IPS-NIHi11 (cell line): ENCODE measurements at places on chromosomes 16 and 17.

GRCh38 chr16:81436386-81436785 lies 8.2 kb upstream of the CMIP start:
- DNase-seq: no peak

DNA sequence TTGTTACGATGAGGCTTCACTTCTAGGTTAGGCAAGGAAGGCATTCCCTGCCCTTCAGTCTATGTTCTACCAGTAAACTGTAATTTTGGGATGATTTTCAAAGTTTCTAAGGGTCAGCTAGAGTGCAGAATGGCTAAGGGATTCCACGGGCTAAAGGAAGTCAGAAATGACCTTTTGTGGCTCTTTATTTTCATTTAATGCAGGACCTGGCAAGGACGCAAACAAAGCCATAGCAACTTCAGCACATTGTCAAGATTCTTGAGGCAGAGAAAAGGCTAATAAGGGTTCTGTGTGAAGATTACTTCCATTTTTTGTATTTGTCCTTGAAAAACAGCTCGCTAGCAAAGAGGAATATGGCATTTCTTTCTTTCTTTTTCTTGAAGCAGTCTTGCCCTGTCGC lies 76.6 kb downstream of the STX8 start:
- no peak for DNase-seq

GRCh38 chr16:67104061-67104460 lies 5.7 kb upstream of the PHAF1 start:
- DNase-seq: peak; percentile 54

DNA sequence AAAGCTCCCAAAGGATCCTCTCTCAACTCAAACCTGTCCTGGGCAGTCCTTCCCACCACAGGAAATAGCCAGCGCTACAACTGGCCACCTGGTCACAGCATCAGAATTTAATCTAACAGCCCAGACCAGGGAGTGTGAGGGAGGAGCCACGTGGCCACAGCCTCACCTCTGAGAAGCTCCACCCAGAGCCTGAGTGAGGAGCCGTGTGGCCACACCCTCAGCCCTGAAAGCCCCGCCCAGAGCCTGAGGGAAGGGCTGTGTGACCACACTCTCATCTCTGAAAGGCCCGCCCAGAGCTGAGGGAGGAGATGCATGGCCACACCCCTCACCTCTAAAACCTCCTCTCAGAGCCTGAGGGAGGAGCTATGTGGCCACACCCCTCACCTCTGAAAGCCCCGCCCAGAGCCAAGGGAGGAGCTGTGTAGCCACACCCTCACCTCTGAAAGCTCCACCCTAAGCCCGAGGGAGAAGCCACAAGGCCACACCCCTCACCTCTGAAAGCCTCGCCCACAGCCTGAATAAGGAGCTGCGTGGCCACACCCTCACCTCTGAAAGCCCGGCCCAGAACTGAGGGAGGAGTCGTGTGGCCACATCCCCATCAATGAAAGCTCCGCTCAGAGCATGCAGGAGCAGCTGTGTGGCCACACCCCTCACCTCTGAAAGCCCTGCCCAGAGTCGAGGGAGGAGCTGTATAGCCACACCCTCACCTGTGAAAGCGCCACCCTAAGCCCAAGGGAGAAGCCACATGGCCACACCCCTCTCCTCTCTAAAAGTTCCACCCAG lies 28.6 kb downstream of the SLC38A8 start:
- peak; percentile 94 for DNase-seq

DNA sequence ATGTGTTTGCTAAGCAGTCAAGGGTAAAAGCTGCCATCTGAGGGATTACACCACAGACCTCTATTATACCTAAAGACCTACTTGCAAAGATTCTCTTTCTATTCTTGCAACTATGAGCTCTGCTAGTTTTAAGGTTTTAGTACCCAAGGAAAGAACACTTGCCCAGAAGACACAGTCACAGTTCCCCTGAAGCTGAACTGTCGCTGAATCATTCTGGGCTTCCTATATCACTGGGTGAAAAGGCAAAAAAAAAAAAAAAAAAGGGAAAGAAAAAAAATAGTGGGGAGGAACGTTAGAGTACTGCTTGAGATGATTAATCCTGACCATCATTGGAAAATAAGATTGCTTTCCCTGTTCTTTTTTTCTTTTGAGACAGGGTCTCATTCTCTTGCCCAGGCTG lies 37.9 kb downstream of the LYRM1 start:
- no peak for DNase-seq

- no peak for DNase-seq
Observed at GRCh38 chr16:8920645-8921346, 38.6 kb downstream of the LITAFD start.

DNA sequence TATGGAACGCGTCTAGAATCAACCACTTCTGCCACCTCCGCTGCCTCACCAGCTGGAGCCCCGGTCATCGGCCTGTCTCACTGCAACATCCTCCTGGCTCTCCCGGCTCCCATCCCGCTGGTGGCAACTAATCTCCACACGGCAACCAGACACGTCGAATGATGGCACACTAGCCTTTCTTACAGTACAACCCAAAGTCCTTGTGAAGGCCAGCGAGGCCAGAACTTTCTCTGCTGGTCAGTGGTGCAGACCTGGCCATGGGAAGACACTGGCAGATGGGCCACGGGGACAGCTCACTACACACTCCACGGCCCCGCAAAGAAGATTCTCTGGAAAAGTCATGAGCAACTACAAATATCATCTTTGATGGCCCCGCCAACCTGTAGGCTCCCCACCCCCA lies 117.6 kb downstream of the RMI2 start:
- no peak for DNase-seq

GRCh38 chr17:48630925-48631692 lies 5.0 kb upstream of the HOXB9 start:
- DNase-seq: no peak

DNA sequence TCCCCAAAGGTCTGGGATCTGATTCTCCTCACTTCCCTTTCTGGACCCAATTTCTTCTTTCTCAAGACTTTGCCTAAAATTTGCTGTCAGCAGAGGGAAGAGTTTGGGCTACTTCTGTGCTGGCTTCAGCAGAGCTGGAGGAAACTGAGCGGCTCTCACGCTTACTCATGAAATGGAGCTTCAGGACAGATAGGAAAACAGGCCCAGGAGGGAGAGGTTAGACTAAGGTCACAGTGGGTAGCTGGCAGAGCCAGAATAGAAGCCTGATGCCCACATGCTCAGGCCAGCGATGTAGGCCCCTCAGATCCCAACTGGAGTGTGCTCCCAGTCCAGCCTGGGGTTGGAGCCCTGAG lies 593 bp downstream of the SLC38A7 start:
- DNase-seq: no peak

- peak; percentile 17 for DNase-seq
Observed at GRCh38 chr16:76518781-76519180, 241.6 kb downstream of the CNTNAP4 start.

DNA sequence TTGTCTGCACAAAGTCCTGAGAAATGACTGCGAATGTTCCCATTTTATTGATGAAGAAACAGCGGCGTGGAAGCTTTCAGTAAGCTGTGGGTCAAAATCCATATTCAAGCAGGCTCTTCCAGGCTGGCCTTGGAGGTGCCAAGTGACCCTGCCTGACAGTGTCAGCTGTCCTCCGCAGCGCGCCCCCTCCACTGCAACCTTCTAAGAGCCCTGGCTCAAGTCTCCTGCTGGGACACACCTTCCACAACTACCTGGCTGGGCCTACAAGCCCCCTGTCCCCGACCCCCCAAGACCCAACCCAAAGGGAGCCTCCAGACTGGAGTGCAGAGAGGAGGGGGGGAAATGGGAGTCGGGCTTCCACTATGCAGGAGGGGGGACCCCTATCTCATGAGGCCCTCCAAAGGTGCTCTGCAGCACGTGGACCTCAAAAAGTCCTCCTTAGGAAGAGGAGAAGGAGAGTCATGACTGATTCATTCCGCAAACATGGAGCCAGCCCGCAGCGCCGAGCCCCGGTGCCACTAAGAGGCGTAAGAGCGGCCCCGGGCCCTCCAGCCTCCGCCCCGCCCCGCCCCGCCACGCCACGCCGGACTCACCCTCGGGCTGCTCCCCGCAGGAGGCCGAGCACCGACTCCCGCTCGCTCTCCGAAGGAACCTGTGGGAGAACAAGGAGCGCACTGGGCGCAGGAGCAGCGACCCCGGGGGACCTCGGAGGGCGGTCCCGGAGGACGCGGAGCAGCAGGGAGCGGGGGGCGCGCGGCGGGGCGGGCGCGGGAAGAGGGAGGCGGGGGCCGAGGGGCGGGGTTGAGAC lies 574 bp downstream of the MPP3 start:
- DNase-seq: peak; percentile 80

GRCh38 chr17:17176341-17176740 lies 29.8 kb downstream of the PLD6 start:
- no peak for DNase-seq

DNA sequence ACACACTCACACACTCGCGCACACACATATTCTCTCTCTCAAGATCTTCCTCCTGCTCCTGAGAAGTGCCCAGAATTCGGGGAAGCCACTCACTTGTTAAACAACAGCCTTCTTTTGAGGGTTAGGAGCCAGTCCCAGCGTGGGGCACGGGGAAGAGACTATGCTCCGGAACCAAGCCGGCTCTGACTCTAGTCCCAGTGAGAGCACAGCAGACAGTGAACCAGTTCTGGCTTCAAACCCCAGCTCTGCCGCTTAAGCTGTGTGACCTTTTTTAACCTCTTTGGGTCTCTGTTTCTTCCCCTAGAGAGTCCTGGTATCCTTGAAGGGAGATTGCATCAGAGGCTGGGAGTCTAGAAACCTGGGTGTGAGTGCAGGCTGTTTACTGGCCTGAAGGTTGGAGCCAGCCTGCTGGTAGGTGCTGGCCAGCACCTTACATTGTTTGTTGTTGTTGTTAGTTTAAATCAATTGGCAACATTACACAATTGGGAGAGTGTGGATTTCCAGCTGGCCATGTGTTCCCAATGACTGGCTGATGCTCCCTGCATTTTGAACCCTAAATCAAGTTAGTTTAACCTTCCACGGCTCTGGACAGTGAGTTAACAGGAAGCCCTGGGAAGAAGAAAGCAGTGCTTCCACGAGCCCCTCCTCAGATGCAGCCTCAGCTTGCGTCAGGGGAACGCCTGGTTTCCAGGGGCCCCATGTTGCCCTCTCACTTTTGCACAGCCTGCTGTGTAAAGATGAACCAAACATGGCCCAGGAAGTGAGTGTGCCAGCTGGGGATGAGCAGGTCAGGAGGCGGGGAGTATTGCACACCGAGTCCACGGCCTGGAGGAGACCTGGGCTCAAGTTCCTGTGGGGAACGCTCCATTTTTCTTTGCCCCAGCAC lies 71.5 kb downstream of the GAS7 start:
- DNase-seq: peak; percentile 33

GRCh38 chr17:12328204-12328603 lies 307.5 kb downstream of the MAP2K4 start:
- DNase-seq: no peak

DNA sequence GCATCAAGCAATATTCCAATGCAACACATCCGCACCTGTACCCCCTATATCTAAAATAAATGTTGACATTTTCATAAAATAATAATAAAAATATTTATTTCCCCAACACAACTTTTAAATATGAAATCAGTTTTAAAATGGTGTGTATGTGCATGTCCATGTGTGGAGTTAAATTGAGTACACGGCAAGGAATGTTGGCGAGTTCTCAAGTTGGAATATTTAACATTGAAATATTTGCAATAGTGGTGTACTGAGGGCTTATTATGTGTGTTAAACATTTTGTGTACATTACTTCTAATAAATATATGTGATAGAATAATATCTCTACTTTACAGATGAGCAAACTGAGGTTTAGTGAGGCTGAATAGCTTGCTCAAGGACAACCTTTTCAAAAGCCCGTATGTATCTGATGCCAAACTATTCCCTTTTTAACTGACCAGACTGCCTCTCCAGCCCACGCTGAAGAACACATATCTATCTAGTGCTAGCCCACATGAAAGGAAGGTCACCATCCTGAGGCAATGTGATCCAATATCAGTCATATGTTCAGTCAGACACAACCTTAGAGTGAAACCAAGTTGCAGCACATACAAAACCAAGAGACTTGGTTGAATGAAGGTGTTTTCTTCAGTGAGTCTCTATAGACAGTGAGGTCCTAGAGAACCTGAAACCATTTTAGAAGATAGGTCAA lies 192.2 kb upstream of the CDH11 start:
- DNase-seq: no peak

GRCh38 chr16:56462064-56462796 lies 10.9 kb downstream of the OGFOD1 start:
- no peak for DNase-seq

DNA sequence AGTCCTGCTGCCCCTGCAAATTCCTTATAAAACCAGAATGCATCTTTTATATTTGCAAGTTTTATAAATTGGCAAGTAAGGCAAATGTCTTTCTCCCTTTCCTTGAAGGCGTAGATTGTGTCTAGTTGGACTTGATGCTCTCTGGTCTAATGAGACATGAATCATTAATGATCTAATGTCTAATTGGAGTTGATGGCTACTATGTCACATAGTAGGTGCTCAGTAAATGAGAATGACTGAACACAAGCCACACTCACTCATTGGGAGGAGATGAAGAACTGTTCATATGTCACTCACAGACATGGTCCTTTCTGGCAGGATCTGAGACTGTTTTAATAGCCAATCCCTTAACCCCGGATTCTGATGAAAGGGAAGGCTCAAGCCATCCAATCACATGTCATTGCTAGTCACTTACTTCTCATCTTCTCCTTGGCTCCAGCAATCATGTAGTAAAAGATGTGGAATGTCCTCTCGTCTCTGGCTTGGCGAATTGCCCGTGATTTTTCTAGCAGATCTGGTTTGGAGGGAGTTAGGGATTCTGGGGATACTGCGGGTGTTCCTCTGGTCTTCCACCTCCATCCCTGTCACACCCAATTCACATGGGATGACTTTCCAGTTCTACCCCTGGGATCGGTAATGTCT lies 81.0 kb downstream of the MYH11 start:
- DNase-seq: no peak

GRCh38 chr17:55642741-55643140 lies 79.9 kb downstream of the TMEM100 start:
- no peak for DNase-seq

GRCh38 chr17:77436058-77436442 lies 295.3 kb downstream of the SEC14L1 start:
- peak; percentile 70 for DNase-seq

GRCh38 chr16:14539631-14540030 lies 90.4 kb downstream of the PARN start:
- DNase-seq: no peak

DNA sequence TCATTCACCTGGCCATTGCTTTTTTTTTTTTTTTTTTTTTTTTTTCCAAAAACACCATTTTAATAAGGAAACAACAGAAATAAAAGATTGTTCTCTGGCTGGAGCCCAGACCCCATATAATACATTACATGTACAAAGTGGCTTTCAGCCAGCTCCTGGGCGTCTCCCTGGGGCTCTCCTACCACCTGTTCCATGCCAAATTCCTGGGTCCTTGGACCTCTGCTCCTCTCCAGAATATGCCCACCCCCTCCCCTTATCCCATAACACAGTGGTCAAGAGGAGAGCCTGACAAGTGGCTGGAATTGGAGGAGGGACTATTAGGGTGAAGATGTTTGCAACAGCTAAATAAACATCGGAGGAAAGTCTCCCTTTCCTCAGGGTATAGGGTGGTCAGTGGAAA lies 3.6 kb upstream of the PHF12 start:
- no peak for DNase-seq

GRCh38 chr17:72254808-72255449 lies 134.1 kb downstream of the SOX9 start:
- no peak for DNase-seq

GRCh38 chr17:61345825-61346666 lies 53.6 kb upstream of the TBX2 start:
- no peak for DNase-seq

GRCh38 chr17:28180449-28180848 lies 138.0 kb downstream of the NLK start:
- no peak for DNase-seq
